GM12878 (cell line): ENCODE measurements at places on chromosomes 12 and 14.

GRCh38 chr14:104108570-104109541, 23.4 kb downstream of the ASPG start:
- DNase-seq = no peak

GRCh38 chr14:65255029-65255545, 152.8 kb upstream of the MAX start:
- DNase-seq = no peak

- no peak for DNase-seq
Observed at GRCh38 chr12:116661341-116661740, 76.5 kb downstream of the SPRING1 start.

GRCh38 chr14:67680121-67680602, 5.7 kb upstream of the VTI1B start:
- peak; percentile 90 for DNase-seq
